ENCODE measurements at places on chromosomes 3 and 15.

- no peak for DNase-seq
Observed at GRCh38 chr3:160112481-160112880, 112.7 kb upstream of the C3orf80 start.

DNA sequence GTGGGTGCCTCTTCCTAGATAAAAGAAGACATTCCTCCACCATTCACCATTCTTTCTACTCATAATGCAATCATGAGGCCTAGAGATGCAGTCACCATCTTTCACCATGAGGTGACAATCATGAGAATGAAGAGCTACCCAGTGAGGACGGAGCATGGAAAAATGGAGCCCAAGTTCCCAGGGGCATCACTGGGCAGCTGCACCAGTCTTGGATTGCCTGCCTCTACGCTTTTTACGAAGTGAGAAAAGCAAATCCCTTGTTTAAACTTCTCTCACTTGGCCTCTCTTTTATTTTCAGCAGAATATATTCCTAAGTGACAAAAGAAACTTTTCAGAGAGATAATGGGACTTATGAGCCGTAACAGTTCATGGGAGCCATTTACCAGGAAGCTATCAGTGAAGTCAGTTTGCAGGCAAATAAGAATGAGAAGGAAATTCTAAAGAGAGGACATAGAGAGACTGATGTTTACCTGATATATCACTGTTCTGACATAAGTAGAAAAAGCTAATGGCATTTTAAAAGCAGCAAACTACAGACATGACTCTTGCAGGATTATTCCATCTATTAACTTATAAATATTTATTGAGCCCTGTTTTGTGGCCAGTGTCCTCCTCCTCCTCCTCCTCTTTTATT lies 90.0 kb upstream of the CPNE4 start:
- DNase-seq = no peak

GRCh38 chr3:20240154-20240883 lies 54.3 kb upstream of the SGO1 start:
- DNase-seq = no peak

- DNase-seq = no peak
Observed at GRCh38 chr15:33649217-33649933, 318.9 kb upstream of the CHRM5 start.

GRCh38 chr3:197550489-197550888 lies 5.3 kb downstream of the BDH1 start:
- DNase-seq = no peak

DNA sequence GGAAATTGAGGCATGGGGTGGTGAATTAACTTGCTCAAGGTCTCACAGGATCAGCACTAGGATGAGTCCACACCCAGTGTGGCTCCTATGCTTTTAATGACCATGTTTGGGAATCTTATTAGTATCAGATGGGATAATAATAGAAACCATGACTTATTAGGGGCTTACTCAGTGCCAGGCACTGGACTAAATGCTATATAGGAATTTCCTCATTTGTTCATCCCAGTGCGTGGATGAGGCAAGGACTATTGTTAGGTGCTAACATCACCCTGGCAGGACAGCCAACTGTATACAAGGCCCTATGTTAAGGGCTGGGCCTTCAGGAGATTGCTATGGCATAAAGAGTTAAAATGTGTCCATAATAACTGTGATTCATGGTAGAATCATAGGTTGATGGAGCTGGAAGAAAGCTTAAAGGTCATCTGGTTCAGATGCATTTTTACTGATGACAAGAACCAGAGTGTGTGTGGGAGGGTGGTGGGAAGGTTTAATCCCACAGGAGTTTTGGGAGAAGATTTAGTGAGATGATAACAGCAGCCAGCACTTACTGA lies 4.7 kb upstream of the FEM1B start:
- DNase-seq = no peak

DNA sequence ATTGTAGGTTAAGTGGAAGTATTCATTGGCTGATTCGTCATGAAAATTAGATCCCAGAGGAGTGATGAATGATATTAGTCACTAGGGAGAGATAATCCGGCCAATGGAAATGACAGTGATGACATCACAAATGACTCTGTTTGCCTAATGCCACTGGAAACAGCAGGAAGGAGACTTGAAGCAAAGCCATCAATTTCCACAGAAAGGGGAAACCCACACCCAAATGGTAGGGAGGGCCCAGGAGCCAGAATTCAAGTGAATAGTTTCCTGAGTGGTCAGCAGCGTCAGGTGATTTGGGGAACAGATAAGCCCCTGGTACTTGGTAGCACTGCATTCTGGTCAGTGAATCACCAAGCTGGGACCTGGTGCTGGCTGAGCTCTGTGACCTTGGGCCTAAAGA lies 3.3 kb upstream of the ADAMTS9 start:
- DNase-seq = no peak

DNA sequence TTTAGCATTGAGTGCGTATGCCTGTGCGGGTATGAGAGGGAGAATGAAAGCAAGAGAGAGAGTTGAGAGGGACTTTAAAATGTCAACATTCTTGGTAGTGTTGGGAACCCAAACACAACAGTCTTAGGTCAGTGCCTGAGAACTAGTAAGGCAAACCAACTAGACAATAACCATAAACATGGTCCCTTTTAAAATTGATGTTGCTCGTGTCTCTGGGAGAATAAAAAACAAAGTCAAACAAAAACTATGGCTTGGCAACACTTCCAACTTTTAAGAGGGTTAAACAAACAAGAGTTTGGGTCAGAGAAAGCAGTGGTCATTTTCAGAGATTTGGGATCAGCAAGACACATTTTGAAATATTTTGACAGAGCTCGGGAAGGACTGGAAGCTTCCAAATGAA lies 146.7 kb upstream of the THBS1 start:
- no peak for DNase-seq

- DNase-seq = no peak
Observed at GRCh38 chr15:101458908-101459578, 30.5 kb downstream of the PCSK6 start.

DNA sequence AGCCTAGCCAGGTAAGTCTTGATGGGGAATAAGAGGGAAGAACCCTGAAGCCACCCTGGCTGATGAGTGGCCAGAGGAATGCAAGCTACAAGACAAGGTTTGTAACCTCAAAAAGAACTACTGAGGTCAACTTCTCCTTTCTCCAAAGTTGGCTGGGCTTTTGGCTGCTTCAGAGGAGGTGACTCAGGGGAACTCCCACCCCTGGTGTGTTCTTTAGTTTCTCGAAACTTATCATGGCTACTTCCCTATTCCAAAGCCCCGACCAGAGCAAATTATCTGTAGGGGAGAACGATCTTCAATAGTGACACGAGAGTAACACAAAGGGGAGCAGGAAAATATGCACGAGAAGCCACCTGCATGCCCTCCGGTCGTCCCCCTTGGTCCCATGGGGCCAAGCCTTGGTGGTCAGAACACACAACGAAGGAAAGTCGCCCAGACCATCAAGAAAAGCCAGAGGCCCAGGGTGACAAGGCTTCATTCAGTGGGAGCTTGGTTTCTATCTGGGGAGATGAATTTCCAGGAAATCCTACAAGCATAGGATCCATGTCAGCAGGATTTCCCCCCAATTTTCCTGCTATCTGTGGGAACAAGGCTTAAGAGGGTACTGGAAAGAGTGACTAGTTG lies 6.5 kb upstream of the BCL2A1 start:
- no peak for DNase-seq

GRCh38 chr15:58241872-58242271 lies 103.7 kb downstream of the AQP9 start:
- no peak for DNase-seq

GRCh38 chr15:84862214-84862975 lies 22.1 kb upstream of the SLC28A1 start:
- DNase-seq = no peak
